ENCODE measurements at places on chromosomes 2 and 18.

GRCh38 chr2:105796791-105797190 is 52.1 kb downstream of the NCK2 start:
- DNase-seq, result no peak

DNA sequence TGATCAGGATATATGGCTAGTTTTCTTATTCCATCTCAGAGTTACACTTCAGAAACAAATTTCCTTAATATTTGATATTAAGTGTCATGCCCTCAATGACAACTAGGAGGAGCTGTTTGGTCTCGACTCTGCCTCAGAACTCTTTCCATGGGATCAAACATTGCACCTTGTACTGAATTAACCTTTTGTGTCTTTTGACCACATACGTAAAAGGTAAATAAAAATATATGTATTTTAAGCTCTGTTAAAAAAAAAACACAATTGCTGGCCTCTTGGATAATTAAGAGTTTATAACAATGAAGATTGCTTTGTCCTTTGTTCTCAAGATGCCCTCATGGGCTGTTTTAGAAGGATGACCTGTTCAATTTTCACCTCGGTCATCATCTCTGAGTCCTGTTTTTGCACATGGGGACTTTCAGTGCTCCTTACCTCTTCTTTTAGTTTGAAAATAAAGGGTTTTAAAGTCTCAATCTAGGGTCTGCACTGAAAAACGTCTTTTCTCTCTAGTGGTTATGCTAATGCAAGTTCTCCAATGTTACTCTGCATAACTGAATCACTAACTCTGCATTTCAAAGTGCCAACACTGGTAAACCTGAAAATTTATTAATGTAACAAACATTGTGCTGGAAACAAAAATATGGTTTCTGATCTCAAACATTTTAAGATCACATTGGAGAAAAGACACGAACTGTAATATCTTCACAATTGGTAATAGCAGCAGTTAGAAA is 18.8 kb upstream of the FN1 start:
- DNase-seq, result peak; percentile 65

- DNase-seq, result no peak
Measured at GRCh38 chr18:59055345-59056032, 84.2 kb upstream of the SEC11C start.

DNA sequence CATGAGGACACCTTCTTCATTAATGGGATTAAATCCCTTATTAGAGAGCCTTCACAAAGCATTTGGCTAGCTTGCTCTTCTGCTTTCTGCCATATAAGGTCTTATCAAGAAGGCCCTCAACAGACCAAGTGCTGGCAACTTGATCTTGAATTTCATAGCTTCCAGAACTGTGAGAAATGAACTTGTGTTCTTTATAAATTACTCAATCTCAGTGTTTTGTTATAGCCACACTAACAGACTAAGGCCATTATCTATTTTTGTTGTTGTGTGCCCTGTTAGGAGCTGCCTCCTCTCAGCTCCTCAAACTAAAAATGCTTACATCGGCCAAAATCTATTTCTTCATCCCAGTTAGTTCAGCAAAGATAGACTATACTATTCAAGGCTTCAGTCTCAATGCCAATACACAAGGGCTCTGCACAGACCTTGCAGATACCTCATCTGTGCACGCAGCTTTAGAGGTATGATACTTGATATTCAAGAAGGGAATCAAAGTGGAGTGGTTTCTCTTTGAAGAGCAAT is 182.9 kb downstream of the GPD2 start:
- no peak for DNase-seq

- peak; percentile 35 for DNase-seq
Measured at GRCh38 chr2:199455545-199456382, 2.0 kb downstream of the SATB2 start.

DNA sequence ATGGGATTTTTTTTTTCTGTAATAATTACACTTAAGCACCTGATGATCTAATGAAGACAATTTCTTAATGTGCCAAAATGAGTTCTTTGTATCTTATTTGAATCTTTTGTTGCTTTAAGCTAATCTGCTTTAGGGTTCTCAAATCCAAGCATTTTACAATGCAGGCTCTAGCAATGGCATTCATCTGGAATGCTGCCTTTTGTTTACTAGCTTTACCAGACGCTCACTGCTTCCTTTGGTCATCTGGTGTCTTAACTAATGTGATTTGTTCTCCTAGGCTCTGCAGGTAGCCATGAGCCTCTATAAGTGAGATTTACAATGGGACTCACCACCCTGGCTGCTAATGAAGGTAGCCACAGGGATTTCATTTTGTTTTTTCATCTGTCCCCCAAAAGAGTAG is 100.3 kb downstream of the GREB1L start:
- no peak for DNase-seq

GRCh38 chr2:111119822-111120252 is 877 bp upstream of the BCL2L11 start:
- peak; percentile 6 for DNase-seq

DNA sequence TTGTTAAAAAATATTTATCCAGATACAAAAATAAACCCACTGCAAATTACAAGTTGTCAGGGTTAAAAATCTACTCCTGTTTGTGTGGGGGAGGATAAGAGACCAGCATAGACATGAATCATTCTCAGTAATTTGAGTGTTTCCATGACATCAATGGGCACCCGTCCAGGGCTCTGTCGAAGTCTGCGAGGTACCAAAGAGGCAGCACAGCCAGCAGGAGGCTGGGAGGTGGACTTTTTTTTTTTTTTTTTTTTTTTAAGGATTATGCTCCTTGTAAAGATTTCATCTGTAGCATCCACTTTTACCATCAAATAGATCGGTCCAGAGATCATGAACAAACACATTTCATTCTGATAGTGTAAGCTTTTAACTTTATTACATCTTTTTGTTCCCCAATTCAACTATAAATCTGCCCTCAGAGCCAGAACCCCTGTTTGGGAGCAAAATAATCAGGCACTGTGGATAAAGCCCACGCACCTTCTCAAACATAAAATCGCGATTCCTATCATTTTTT is 182.0 kb downstream of the TCF4 start:
- no peak for DNase-seq
